ENCODE measurements at places on chromosomes 16 and 17.

- no peak for DNase-seq
Observed at GRCh38 chr17:21165922-21166594, 39.3 kb downstream of the DHRS7B start.

DNA sequence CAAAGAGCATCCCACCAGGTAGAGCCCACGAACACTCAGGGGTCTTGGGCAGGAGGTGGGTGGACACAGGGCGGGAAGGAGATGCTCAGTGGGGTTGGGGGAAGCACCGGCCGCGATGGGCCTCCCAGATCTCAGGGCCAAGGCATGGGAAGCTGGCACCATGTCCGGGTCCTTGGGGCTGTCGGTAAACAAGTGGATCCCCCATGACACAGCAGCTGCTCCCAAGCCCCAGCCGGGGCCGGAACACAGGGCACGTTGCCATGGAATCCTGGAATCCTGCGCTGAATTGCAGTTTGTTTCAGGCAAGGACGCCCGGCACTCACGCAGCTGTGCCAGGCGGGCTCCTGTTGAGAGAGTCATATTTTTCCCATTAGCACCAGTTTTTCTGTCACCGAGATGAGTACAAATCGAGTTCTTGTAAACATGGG, 23.0 kb upstream of the CHMP6 start:
- DNase-seq, result no peak

DNA sequence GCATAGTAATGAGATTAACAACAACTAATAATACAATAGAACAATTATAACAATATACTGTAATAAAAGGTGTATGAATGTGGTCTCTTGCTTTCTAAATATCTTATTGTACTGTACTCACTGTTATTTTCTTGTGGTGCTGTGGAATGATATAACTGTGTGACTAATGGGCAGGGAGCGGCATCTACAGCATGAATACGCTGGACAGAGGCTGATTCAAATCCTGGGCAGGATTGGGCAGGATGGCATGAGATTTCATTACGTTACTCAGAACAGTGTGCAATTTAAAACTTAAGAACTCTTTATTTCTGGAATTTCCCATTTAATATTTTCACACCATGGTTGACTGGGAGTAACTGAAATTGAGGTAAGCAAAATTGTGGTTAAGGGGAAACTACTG, 1239.8 kb upstream of the GOT2 start:
- no peak for DNase-seq

GRCh38 chr17:40293363-40293762, 5.7 kb downstream of the CDC6 start:
- no peak for DNase-seq

DNA sequence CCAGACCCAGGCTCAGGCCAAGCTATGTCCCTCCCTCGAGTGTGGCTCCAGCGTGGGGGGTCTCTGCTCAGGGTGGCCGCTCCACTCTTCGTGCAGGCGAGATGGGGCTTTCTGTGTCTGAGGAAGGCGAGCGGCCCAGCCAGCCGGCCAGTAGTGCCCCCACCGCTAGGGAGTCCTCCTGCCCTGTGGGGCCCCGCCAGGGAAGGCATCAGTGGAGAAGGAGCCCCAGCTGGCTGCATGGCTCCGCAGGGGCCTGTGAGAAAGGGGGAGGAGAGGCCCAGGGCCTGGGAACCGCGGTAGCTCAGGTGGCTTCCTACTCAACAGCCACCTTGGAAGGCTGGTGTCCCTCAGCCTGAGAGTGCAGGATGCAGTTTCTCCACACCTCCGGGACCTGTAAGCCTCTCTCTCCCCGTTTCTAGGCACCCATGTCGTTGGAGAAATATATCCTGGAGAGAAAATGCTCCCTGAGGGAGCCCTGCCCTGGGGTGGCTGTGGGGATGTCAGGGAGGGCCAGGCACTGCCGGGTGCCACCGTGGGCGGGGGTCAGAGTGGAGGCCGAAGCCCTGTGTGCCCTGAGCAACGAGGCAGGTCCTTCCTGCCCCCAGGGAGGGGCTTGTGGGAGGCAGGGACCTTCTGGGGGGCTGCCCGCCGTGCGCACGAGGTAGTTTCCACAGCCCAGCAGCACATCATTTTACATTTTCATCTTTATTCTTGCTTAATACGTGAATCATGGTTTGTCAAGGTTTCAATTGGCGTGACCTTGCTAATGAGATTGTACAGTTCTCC, 3.3 kb downstream of the PIGQ start:
- DNase-seq, result no peak

DNA sequence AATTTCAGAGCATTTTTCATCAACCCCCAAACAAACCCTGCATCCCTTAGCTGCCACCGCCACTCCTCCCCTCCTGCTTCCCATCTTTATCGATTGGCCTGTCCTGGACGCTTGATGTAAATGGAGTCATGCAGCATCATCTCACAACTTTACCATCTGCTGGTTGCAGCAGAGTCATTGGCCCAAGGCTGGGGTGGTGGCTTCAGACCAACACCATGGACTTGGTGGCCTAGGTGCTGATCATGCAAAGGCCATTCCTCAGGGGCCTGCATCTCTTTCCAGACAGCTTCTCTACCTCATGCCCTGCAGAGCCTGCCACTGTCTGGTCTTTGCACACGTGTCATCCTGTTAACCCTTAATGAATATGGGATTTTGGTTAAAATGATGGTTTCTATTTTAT, 73.4 kb downstream of the MPRIP start:
- no peak for DNase-seq

DNA sequence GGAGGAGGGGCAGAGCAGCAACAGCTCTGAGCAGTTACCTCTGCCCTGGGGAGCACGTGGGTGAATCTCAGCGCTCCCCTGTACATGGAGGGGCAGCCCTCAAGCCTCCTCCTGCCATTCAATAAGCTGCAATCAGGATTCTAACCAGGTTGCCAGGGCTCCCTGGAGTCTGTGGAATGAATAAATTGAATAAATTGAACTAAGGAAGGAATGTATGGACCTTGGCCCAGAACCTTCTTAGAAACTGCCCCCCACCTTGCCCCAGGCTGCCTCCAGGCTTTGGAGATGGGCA, 1.6 kb upstream of the CDH16 start:
- DNase-seq, result no peak

DNA sequence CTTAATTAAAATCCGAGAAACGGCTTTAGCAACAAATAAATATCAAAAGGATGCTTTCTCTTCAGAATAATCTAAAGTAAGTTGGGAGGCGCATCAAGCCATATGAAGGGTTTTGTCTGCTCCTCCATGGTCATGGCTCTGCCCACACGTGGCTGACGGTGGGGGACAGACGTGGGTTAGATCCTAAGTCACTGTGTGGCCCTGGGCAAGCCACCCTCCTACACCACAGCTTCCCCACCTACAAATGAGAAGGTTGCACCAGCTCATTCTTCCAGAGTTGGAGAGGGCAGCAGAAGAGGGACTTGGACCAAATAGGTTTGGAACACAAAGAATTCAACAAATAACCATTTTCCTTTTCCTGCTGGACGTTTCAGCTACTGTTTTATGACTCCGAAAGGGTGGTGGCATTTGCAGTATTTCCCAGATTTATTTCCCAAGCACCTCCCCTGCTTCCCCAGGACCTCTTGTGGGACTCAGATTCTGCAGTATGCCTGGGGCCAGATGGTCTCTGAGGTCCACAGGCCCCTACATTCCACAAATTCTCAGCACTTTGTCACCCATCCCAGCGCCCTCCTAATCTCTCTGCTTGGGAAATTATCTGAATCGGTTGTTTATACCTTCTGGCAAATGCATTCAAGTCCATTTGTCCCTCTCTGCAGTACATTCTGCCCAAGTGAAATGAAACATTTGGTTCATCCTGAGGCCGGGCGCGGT, 17.8 kb downstream of the LRRC75A start:
- DNase-seq, result no peak

DNA sequence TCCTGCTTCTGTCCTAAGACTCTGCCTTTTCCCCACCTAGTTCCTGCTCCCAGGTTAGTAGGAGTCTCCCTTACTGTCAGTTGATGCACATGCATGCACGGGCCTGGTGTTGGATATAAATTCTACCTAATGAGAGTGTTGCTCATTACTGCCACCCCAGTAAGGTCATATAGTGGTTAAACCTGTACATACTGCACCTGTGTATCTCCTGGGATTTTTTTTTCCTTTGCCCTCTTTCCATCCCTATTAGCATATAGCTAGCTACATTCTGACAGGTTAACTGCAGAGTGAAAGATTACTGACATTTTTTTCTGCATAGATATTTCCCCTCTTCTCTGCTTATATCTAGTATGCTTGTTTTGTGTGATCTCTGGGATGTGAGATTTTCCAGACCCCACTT, 201.5 kb upstream of the PIRT start:
- no peak for DNase-seq

- DNase-seq, result no peak
Observed at GRCh38 chr17:32104158-32104557, 38.1 kb upstream of the RHOT1 start.

DNA sequence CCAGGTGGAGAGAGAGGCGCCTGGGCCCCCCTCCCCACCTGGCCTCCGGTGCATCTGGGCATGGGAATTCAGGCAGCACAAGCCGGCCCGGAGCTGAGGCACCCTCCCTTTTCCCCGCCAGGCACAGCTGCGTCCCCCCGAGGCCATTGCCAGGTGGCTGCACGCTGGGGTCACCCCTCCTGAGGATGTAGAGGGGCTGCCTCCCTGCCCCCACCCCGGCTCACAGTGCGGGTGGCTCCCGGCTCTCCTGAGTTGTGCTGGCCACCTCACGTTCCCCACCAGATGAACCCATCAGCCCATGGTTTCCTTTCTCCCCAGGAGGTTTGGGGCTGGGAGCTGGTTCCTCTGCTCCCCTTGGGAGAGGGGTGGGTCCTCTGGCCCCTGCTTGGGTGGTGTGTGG, 12.6 kb downstream of the CACNA1H start:
- no peak for DNase-seq

DNA sequence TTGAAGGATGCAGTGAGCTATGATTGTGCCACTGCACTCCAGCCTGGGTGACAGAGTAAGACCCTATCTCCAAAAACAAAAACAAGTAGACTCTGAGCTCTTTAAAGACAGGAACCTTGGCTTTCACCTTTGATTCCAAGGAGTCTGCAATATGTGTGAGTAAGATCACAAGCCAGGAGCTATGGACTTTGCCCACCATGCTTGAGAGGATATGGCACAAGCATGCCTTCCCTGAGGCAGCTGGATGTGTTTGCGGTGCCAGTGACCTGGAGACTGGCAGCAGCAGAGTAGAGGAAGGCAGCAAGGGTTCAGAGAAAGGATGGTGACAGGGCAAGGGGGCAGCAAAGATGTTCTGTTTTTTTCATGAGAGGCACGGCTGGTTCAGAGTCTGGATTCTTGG, 14.5 kb upstream of the PRKCA start:
- DNase-seq, result no peak

DNA sequence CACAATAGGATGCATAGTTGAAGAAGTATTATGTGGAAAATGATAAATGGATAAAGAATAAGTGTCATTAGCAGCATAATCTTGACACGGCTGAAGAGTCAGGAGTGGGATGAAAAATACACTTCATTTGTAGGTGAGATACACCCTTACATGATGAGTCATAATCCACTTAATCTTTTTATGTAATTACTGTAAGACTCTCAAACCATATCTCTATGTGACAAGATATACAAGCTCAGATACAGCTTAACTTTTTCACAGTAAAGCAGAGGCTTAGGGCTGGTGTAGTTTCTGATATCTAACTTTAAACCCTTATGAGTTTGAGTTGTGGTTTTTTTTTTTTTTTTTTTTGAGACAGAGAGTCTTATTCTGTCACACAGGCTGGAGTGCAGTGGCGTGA, 101.2 kb downstream of the FTO start:
- DNase-seq, result no peak

GRCh38 chr17:28247671-28248555, 71.1 kb upstream of the TMEM97 start:
- DNase-seq, result no peak

- DNase-seq, result no peak
Observed at GRCh38 chr17:62086737-62087136, 21.7 kb upstream of the MED13 start.

GRCh38 chr16:2597560-2597902, 59.7 kb downstream of the PDPK1 start:
- no peak for DNase-seq

GRCh38 chr17:35612924-35613521, 25.9 kb downstream of the AP2B1 start:
- DNase-seq, result no peak

DNA sequence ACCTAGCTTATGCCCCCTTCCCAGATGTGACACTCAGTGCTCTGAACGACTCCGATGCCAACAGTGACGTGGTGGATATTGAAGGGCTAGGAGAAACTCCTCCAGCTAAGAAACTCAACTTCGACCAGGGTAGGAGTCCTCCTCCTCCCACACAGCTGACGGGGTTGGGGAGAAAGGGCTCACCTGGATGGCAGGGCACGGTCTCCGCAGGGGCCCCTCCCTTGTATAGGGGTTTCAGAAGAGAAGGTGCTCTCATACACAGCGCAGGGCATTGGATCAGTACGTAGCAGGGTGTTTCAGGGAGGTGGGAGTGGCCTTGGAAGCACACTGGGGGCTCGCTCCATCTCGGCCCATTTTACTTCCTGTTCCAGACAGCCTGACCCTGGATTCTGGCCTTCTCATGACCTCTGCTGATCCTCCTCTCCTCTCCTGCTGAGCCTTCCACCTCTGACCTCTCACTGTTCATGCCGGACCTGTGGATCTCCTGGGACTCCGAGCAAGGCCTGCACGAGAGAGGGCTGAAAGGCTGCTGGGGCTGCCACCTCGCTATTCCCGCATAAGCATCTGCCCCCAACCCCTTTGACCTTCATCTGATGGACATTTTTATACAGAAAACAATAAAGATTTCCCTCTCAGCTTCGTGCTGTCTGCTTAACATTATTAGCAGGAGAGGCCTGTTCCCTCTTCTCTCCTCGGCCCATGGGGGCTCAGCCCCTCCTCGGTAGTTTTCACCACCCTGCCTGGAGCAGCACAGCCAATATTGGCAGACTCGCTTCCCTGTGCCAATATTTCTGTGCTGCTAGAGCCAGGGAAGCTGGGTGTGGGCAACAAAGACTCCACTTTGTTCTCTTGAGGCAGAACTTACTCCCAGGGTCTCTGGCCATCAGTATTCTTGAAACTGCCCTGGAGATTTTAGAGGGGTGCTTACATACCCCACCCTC, 4.7 kb downstream of the RNASEK start:
- no peak for DNase-seq

- DNase-seq, result no peak
Observed at GRCh38 chr17:41223821-41224220, 2.6 kb upstream of the KRTAP9-2 start.

GRCh38 chr17:5798094-5798493, 213.8 kb upstream of the NLRP1 start:
- DNase-seq, result no peak

DNA sequence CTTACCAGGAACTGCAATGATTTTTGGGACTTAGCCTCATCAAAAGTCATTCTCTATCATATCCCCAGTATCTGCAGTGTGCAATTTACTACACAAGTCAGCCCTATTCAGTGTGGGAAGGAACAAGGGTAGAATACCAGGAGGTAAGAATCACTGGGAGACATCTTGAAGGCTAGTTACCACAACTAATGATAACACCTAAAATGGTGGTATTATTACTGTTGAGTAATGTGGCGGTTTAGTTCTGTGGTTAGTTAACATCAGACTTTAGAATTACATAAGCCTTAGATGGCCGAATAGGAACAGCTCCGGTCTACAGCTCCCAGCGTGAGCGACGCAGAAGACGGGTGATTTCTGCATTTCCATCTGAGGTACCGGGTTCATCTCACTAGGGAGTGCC, 567.9 kb upstream of the CDH11 start:
- DNase-seq, result no peak

- DNase-seq, result no peak
Observed at GRCh38 chr17:55446581-55447205, 25.1 kb upstream of the MMD start.

- no peak for DNase-seq
Observed at GRCh38 chr17:65147955-65148354, 10.8 kb downstream of the RGS9 start.
